Left ventricle myocardium superior (tissue), 1 donor: ENCODE measurements at places on chromosomes 1 and 21. TPM values are rescaled to one million over a fixed set of nuclear protein-coding genes. Genes with fewer than 3 reads are reported as not detected.

Gene MMP23B
- total RNA-seq = 47.9 TPM

Gene OR10X1
- total RNA-seq = not detected

Gene FCER1G
- total RNA-seq = 24.8 TPM

Gene ADCY10
- 0.47 TPM for total RNA-seq

Gene LHX8
- total RNA-seq = not detected

Gene CPT2
- total RNA-seq = 31.0 TPM

Gene TNN
- total RNA-seq = 0.07 TPM

Gene TRABD2B
- 0.92 TPM for total RNA-seq

Gene TRAF3IP3
- total RNA-seq = 1.9 TPM

Gene TMIGD3
- total RNA-seq = 0.64 TPM

Gene ZNF695
- not detected for total RNA-seq

Gene GALE
- total RNA-seq = 5.1 TPM

Gene CSF3R
- 6.4 TPM for total RNA-seq

Gene COL9A2
- total RNA-seq = 0.45 TPM

Gene TNFRSF8
- 1.2 TPM for total RNA-seq

Gene TPM3
- total RNA-seq = 77.1 TPM

Gene SPRR4
- not detected for total RNA-seq
